Activated CD8-positive, alpha-beta T cell treated with anti-CD3 and anti-CD28 coated beads for 36 hours (primary cell): ENCODE measurements at places on chromosomes 5 and 9. TPM values are rescaled to one million over a fixed set of nuclear protein-coding genes. Genes with fewer than 3 reads are reported as not detected.

- peak; percentile 55 for DNase-seq
Observed at GRCh38 chr5:150409638-150410523, 2.8 kb downstream of the CD74 start.

CER1 gene
- not detected for total RNA-seq

PKN3 gene
- 10.7 TPM for total RNA-seq

DNA sequence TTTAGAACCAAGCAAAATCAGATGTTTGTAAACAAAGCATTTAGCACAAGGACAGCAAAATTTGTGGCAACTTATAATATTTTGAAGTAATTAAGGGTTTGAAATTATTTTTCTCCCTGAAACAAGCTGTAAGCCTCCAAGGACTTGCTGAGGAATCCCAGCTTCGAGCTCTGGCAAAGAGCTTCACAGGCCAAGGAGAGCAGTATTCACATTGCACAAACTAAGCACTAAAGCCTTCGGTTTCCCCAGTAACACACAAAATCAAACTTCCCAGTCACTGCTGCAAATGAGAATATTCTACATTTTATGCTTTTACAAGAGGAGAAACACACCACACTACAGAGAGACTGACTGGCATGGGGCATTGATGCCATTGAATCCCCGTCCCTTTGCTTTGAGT, 101.9 kb downstream of the WDR41 start:
- no peak for DNase-seq

DNA sequence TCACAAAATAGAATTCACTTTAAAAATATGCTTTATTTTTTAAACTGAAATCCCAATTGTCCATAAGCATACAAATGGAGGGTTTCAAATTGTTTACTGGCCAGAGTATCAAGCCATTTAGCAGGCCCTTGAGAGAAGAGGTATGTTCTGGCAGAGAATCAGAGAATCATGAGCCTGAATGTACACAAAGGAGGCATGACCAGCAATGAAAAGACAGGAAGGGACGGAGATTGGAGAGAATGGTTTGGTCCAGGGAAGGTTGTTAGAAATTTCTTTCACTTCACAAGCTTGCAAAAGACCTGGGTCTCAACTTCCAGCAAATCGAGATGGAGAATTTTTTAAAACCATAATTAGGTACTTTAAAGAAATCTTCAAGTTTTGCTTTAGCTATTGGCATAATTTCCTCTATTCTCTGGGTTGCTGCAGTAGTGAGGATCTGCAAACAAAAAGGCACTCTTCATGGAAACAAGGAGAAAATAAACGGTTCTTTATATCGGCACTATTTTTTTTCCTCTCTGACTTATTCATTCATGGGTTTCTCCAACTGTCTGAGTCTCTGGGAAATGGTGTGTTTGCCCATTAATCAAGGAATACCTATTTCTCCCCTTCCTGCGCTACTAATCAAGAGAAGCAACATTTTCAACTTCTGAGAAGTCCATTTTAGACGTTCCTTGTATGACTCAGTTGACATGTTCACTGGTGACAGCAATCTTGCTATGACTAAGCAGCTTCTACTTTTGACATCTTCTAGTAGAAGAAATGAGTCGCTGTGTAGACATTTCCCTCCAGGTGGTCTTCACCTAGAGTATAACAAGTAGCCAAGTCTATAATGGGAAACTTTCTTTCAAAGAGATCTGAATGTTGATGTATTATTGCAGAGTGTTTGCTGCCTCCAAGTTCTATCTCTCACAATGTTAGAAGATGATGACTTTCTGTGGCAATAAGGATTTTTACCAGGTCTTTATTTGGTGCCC, 23.1 kb upstream of the ERCC6L2 start:
- peak; percentile 54 for DNase-seq
